ENCODE measurements at places on chromosomes 6 and 20.

DNA sequence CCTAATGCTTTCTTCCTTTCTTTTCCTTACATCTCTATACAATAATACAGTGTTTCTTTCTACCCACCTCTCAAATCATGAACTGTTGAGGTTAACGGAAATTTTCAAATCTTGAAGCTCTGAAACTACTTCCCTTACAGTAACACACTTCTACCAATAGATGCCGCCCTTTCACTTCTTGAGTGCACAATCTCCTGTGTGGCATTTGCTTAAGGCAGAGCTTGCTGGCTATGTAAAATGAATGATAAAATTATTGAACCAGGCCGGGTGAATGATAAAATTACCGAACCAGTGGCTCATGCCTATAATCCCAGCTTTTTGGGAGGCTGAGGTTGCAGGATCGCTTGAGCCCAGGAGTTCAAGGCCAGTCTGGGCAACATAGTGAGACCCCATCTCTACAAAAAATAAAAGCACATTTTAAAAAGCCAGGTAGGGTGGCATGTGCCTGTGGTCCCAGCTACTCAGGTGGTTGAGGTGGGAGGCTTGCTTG, 56.8 kb downstream of the KCNS1 start:
- no peak for DNase-seq

GRCh38 chr6:56766806-56767178, 124.1 kb upstream of the DST start:
- DNase-seq, result no peak

DNA sequence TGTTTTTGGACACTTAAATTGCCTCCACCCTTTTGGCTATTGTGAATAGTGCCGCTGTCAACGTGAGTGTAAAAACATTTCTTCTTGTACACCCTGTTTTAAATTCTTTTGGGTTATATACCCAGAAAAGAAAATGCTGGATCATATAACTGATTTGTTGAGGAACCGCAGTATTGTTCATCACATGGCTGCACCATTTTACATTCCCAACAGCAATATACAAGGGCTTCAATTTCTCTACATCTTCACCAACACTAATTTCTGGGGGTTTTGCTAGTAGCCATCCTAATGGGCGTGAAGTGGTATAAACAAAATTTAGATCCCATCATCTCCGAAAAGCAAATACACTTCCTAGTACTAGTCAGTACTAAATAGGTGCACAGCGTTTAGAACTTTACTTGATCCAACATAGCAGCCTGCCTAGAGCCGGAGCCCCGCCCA, 579 bp upstream of the BPHL start:
- no peak for DNase-seq

DNA sequence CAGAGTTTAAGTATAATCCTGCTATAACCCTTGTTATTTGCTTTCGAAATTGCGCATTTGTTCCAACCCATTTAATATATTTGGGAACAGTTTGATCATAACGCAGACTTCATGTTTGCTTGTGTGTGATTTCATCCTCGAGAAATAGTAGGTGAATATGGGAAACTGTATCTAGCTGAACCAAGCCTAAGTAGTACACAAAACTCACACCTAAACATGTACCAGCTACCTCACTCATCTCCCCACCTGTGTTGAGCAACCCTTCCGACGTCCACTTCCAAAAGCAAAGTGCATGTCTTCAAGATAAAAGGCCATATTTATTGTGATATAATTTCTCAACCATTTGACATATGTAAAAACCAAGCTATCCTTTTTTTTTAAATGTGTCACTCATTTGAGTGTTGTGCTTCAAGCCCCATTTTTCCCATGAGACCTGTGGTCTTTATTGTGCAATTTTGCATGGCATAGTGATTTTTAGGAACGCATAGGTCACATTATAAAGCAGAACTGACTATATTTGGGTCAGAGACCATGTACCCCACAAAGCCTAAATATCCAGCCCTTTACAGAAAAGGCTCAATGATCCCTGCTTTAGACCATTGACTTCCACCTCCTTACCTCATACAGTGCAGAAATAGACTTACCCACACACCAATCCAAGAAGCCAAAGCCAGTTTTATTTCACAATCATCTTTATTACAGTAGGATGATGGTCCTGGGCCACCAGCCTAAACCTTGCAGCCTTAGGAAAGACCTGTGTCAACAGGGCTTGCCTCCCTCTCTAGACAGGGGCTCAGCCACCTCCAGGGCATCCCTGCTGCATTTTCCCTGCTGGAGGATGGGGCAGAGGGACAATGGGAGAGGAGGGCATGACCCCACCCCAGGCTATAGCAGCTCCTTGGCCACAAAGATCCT, 7.1 kb downstream of the CCND3 start:
- DNase-seq, result no peak

DNA sequence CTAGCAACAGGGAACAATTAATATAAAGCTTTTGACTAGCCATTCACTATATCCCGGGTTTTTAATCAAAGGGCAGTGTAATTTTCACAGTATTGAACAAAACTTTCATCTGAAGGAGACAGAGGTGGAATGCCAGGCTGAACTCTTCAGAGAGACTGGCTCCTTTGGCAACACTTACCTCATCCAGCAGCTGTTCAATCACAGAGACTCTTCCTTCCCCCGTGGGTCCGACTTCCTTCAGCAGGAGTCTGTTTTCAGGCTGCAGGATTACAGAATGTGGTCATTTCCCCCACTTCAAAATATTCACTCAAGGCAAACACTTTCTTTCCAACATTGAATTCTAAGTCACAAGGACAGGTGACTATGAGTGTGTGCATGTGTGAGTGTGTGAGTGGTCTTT, 76.6 kb downstream of the DZANK1 start:
- no peak for DNase-seq

DNA sequence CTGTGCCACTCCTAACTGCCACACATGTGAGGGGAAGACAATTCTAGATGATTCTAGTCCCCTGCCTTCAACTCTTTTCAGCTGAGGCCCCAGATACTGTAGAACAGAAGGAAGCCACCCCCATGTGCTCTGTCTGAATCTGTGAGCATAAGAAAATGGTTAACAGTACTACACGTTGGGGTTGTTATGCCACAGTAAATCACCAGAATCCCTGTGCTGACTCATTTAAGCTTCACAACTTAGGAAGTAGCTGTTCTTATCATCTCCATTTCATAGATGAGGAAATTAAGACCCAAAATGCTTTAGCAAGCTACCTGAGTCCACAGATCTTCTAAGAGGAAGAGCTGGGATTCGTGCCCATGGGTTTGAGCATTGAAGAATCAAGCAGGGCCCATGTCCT, 27.4 kb upstream of the SCRT2 start:
- DNase-seq, result no peak

- no peak for DNase-seq
These were observed 17.4 kb downstream of the ADNP start for GRCh38 chr20:50913690-50914375.

DNA sequence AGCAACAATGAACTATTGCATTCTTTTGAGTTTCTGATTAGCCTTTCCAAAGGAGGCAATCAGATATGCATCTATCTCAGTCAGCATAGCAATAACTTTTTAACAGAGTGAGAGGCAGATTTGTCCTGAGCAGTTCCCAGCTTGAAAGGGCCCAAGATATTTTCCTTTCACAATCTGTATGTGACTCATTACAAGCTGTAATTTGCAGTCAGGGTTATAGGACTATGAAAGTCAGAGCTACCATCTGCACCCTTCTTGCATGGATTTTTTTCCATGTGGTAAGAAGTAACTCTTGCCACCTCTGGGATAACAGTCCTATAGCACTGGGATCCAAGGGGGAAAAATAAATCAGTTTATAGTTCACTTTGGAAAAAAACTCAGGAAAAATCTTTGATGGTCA, 318.2 kb upstream of the RGS17 start:
- no peak for DNase-seq

DNA sequence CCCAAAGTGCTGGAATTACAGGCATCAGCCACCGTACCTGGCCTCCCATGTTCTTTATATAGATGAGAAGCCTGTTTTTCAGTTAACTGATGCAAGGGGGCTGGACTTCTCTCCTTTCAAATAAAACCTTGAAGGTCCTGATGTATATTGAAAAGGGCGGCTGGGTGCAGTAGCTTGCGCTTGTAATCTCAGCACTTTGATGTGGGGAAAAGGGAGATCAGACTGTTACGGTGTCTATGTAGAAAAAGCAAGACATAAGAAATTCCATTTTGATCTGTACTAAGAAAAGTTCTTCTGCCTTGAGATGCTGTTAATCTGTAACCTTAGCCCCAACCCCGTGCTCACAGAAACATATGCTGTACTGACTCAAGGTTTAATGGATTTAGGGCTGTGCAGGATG, 16.1 kb upstream of the SAMHD1 start:
- DNase-seq, result no peak

DNA sequence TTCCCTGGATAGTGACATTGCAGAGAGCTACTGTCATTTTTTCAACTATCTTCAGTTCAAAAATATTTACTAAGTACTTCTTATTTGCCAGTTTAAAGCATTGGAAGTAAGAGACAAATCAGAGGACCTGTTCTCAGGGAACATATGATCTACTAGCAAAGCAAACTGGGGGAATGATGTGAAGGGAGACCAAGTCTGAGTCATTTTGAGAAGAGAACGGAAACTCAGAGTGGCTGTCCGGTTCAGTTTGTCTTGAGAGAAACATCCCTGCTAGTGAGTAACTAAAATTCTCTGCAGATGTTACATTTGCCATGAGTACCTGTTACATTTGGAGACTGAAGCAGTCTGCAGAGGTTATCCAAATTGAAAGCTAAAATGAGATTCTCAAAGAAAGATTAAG, 118.3 kb downstream of the KCNQ5 start:
- no peak for DNase-seq

- no peak for DNase-seq
These were observed 25.6 kb downstream of the WRNIP1 start for GRCh38 chr6:2790588-2791449.

- no peak for DNase-seq
These were observed 75.0 kb downstream of the BCKDHB start for GRCh38 chr6:80181352-80182081.

DNA sequence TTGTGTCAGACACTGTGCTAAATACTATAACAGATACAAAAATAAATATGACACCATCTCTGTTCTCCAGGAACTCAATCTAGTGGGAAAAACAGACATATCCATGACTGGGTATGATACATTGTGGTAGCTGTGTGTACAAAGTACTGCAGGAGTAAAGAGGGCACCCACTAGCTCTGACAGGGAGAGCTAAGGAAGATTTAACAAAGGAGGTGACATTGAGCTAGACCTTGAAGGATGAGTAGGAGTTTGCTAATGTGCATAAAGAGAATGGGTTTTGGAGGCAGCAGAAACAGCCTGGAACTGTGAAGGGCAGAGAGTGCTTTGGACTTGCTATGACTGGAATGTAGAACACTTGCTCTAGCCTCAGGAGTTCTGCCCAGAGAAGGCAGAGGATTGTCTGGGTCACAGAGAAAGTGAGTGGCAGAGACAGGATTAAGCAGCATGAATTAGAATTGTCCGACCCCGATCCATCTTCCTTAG, 14.4 kb downstream of the MMP24 start:
- DNase-seq, result no peak

- DNase-seq, result no peak
These were observed 4.5 kb upstream of the RAB44 start for GRCh38 chr6:36692861-36693702.

- no peak for DNase-seq
These were observed 683.1 kb downstream of the DOK5 start for GRCh38 chr20:55158446-55158845.

GRCh38 chr6:167993169-167993568, 4.3 kb upstream of the KIF25 start:
- DNase-seq, result no peak

DNA sequence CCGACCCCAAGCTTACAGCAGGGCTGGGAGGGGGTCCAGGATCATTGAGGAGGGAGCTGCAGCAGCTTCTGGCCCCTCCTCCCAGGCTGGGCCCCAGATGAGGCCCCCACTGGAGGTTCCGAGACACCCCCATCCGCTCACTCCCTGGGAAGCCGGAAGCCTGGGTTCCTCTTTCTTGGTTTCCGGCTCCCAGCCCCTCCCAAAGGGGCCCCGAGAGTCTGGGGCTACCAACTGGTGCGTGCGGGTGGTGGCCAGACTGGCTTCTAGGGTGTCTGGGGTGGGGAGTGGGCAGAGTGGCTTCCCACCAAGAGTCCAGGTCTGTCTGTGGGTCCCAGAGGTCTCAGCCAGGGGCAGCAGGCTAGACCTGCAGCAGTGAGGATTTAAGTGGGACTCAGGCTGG, 2.2 kb downstream of the RGS19 start:
- no peak for DNase-seq

DNA sequence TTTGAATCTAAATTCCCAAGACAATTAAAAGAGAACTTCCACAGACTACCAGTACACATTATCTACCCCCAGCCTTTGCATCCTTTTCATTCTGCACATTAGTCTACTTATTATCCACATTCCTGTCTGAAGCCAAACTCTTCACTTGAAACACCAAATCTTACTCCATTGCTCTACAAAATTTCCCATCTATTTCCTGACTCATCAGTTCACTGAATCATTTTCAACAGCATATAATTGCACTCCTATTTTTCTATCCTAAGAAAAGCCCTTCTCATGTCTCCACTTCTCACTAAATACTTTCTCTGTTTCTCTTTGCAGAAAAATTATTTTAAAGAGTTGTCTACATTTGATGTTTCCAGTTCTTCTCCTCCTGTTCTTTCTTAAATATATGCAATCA, 239.4 kb upstream of the FERMT1 start:
- no peak for DNase-seq

GRCh38 chr6:30319146-30319835, 7.4 kb upstream of the TRIM39 start:
- DNase-seq, result no peak

DNA sequence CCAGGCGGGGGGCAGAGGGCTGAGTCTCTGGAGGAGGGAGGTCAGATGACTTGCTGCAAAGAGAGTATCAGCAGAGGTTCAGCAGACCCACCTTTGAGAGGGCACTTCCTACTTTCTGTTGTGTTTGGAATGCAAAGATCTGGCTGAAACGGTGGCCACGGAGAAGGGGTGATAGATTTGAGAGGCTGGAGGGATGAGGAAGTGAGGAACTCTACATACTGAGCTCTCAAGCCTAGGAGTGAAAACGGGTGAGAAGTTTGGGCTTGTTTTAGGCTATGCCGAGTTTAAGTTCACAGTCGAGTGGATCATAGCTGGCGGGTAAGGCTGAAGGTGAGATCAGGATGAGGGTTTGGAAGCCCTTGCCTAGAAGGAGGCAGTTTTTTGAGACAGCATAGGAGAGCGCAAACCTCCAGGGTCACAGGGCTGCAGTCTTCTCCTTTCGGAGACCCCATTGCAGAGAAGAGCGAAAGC, 477 bp upstream of the ITPA start:
- no peak for DNase-seq

- DNase-seq, result no peak
These were observed 68.4 kb upstream of the RBM24 start for GRCh38 chr6:17212546-17213371.
